ENCODE measurements at places on chromosomes 4 and X.

DNA sequence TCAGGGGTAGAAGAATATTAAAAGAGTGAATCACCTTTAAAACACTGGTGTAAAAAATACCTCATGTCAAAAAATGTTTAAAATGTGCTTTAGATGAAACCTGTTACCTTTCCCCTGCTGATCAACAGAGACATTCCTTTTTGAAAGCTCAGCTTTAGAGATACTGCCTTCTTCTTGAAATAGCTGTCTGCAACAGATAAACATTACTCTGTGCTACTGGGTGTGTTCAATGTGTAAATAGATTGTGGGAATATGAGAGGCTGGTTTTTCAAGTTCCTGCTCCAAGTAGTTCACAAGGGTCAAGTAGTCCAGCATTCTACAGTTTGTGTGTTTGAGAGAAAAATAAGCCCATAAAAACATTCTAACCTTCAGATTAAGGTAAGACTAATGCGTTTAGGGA is at the start of gene SYTL5:
SYTL5 (plus strand) TSS at position 263 of the 400 bp plus-strand sequence. CDS start 27,337 bp downstream, outside the sequence.
- DNase-seq = no peak

- no peak for DNase-seq
Measured at GRCh38 chr4:111957116-111957515, 188.1 kb upstream of the FAM241A start.

- no peak for DNase-seq
Measured at GRCh38 chrX:153477364-153477857, 7.0 kb upstream of the HAUS7 start.

DNA sequence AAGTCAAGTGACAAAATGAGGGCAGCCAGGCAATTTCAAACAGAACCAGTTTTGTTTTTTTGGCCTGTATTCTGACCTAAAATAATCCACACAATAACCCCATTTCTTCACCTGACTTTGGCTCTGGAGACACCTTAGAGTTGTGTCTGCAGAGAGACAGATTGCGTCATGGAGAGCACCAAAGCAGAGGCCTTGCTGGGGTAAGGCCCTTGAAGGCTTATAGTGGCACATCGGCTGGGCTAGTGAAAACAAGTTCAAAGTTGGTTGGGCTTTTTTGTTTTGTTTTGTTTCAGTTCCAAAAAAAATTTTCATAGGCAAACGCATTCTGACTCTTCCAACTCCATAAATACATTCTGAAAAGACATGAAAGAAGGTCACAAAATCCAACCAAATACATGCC is 34.4 kb downstream of the PARM1 start:
- DNase-seq = no peak

GRCh38 chr4:89162987-89163386 is 51.7 kb downstream of the TIGD2 start:
- DNase-seq = no peak

- DNase-seq = no peak
Measured at GRCh38 chr4:73866246-73866645, 2.9 kb upstream of the CXCL1 start.

- DNase-seq = no peak
Measured at GRCh38 chr4:109276482-109277095, 25.9 kb downstream of the COL25A1 start.

DNA sequence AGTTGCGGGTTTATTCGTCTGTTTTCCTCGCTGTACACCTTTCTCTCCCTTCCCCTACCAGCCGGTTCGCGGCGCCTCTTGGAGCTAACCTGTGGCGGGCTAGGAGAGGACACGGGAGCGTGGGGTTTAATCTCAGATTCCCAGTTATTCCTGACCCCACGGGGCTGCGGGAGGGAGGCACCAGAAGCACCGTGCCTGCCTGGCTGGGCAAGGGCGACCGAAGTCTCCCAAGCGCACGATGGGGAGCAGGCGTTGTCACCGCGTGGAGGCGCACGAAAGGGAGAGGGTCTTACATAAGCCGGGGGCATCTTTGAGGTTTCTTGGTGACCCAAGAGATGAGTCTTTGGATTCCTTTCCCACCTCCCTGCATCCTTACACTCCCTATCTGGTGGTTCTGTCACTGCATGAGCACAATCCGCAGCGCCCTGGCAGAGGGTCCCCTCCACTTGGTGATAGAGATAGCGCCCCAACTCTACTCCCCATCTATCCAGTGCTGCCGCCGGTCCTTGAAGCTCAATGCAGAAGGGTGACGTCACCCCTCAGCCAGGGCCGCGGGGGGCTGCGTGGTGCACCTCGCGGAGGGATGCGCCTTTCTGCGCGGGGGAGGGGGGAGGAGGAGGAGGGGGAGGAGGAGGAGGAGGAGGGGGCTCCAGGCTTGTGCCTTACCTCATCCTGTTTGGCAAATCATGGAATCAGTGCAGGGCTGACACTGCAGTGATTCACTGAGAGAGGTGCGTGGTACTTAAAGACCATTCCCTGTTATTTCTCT is 793 bp downstream of the TSPAN7 start:
- peak; percentile 23 for DNase-seq

- no peak for DNase-seq
Measured at GRCh38 chr4:59553721-59554091, 1646.4 kb upstream of the ADGRL3 start.

GRCh38 chr4:182895791-182896292 is 21.3 kb downstream of the DCTD start:
- DNase-seq = no peak

DNA sequence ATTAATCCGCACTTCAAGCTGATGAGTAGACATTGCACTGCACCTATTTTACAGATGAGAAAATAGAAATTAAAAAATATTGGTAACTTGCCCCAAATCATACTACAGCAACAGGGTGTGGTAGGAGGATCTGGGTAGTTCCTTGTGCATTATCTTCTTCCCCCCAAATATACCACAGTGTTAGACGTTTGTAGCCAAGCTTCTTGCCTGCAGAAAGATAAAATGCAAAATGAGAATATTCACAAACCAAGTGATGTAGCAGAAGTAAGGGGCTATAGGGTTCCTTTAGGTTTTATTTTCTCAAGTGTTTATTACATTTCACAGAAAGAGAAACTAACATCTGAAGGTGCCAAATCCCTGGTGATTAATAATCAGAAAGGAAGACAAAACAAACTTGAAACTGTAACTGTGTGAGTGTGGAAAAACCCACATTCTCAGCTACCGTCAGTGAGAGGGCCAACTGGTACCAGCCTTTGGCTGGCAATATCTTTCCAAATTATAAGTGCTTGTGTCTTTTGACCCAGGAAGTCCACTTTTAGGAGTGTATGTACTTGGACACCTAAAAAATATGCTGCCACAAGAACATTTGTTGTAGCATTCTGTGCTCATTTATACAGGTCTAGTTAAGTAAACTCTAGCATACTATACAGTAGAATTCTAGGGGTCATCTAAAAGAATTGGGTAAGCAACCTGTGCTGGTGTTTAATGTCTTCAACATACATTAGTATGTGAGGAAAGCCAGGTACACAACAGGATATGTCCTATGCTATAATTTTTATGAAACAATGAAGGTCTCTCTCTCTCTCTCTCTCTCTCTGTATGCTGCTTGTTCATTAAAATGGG is 6.7 kb upstream of the CD38 start:
- no peak for DNase-seq

DNA sequence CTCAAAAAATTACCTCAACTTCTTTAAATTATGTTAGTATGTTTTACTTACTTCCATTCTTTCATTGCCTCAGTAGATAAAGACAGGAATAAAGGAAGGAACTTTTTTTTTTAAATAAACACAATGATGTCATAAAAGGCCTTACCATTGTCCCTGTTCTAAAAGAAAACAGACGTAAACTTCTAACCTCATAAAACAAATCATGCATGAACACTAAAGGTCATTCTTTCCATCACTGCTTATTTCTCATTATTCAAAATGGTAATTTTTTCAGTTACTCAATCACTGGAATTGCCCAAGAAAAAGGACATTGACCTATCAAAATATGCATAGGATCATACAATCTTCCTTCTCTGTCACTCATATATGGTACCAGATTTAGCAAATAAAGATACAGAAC is 32.2 kb upstream of the ARMCX2 start:
- no peak for DNase-seq

GRCh38 chr4:24060932-24061331 is 171.1 kb upstream of the PPARGC1A start:
- DNase-seq = no peak

DNA sequence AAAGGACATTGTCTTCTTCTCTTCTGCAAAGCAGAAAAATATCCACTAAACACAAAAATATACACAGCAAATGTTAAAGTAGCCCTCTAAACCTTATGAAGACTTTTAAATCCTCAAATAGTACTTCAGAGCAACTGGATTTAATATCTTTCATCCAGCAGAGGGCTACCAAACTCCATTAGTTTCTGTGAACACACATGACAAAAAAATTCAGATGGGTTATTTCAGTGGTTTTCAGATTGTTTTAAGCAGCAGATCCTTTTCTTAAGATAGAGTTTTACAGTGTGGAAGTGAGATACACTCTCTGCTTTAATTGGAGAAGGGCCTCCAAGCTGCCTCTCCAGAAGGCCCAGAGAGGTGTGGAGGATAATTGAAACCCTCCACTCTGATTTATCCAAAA is 56.7 kb downstream of the ANK2 start:
- DNase-seq = no peak

- no peak for DNase-seq
Measured at GRCh38 chr4:183391204-183391603, 53.2 kb upstream of the CDKN2AIP start.

DNA sequence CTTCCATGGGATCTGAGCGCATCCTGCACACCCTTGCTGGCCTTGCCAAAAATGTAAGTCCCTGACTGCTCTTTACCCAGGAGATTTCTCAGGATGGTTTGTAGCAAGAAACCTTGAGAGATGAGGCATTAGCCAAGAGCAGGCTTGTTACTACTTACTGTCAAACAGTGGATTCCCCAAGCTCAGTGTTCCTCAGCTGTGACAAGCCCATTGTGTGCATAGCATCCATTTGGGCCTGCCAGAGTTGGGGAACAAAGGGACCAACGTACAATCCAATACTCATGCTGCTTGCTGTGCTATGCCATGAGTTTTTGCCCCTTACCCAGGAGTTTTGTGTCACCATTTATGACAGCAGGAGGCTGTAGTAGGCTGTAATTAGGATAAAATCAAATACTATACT is 267.6 kb downstream of the TENM3 start:
- DNase-seq = no peak

DNA sequence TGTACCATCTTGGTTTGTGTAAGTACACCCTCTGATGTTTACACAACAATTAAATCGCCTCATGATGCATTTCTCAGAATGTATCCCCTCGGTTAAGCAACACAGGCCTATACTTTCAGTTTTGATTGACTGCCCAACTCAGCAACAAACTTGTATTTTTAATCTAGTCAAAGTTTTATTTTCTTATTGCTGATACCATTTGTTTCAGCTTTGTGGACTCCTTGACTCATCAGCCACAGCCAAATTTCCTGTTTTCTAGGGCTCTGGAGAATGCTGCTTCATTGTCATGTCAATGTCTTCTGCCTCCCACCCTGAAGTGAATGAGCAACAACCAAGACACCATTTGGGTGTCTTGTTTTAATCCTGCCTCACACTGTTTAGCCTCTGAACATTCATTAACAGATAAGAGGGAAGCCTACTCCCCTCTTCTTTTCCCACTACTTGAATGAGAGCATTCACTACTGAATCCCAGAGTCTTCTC is 14.0 kb downstream of the BBS12 start:
- no peak for DNase-seq

GRCh38 chrX:47583240-47583861 is 1.1 kb downstream of the TIMP1 start:
- DNase-seq = no peak

DNA sequence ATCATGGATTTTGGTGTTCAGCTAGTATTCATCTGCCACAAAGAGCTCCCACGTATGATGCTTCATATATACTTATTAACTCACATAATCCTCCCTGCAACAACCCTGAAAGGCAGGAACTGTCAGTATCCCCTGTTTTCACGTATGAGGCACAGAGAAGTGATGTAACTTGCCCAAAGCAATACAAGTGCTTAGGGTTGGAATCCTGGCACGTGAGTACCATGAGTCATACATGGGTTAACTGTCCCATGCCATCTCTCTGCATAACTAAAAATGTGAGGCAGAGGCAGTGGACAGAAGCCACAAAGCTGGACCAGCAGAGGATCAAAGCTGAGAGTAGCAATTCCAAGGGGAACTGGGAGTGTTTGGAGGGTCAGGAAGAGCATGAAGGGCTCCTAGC is 35.7 kb upstream of the EGFL6 start:
- no peak for DNase-seq

DNA sequence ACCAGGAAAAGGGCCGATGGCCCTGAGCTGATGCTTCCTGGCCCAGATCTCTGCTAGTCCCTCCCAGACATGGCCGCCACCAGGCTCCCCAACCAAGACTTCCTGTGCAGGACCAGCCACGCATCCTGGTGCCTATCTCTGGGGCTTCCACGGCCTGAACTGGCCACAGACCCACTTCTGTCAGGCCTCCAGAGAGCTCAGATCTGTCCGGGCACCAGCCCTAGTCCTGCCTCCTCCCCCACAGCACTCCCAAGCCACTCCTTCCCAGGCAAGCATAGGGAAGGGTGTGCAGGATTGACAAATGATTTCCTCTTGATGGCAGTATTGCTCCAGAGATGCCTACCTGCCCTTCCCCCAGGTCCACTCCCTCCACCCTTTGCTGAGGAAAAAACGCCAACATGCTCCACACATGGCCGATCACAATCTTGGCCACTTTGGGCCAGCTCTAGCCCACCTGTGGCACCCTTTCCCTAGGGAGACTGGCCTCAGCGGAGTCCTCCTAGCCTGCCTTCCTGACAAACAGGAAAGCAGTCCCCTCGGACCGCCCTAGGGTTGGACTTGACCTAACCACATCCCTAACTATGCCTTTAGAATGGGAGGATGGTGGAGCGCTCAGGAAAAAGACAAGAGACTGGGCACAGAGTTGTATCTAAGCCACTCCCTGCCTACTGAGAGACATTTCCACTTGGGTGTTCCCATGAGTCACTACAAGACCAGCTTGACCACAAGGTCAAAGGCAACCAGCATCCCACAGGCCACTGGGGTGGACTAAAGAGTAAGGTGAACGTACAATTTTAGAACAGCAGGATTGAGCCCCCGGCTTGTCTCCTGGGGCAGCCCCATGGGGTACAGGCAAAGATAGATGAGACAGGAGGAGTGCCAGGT is 277.5 kb upstream of the AGTR2 start:
- DNase-seq = no peak

DNA sequence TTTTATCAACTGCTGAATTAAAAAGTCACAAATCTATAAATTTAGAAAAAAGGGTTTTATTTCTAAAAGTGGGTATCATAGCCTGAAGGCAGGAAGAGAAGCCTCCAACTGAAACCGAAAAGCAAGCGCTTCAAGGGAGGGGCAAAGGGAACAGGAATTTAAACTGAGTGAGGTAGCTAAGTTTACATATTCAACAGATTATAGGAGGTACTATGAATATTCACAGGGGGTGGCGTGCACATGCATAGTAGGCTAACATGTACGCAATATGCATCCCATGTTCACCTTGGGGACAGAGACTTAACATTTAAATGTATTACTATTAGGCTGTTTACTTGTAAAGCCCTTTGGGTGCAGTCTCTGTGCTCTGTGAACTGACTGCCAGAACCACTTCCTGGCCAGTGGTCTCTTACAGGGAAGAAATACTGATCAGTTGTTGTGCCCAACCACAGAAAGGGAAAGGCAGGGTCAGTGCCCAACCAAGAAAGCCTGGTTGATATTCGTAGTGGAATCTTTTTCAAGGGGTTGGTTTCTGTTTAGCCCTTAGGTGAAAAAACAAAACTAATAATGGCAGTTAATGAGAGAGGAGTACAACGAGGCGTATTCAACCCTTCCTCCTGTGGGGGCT is 168.7 kb upstream of the GALNTL6 start:
- no peak for DNase-seq

- DNase-seq = peak; percentile 69
Measured at GRCh38 chr4:10093801-10094552, 22.6 kb downstream of the WDR1 start.
